ENCODE measurements at places on chromosomes 2 and 18. TPM values are rescaled to one million over a fixed set of nuclear protein-coding genes. Genes with fewer than 3 reads are reported as not detected.
A peak's percentile ranks its signal among the peaks of the same experiment; 100 is the strongest.

- no peak overlapping the region for H3K27ac ChIP-seq
- no peaks in the 10 kb centered on the region for H3K27me3 ChIP-seq
- H3K4me1 ChIP-seq: no peaks in the 10 kb centered on the region
These were observed 13.6 kb upstream of the CYP27C1 start for GRCh38 chr2:127233710-127234109.

GRCh38 chr2:48482313-48482712 lies 47.6 kb upstream of the STON1 start:
- no peak for DNase-seq
- peaks cover 18% of the 10 kb centered on the region for H3K36me3 ChIP-seq
- no peak overlapping the region for H3K4me3 ChIP-seq

DNA sequence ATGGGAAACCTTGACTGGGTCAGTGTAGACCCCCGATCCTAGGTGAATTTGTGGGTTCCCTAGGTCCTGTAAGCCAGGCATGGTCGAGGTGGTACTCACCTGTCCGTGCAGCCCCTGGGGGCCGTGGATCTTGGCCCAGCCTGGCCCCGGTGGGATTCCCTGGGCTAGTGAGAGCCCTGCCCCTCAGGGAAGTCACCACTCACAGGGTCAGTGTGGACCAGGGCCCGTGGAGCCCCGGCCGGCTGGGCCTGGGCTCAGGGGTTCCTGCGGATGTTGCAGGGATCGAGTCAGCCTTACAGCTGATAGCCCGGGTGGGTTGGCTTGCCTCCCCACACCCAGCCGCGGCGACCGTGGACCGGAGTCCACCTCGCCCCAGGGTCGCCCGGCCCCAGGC lies 528 bp downstream of the ATG9A start:
- peaks cover 17% of the 10 kb centered on the region for H3K4me1 ChIP-seq
- no peak for DNase-seq
- no peaks in the 10 kb centered on the region for H3K27me3 ChIP-seq
- peaks cover 7% of the 10 kb centered on the region for H3K36me3 ChIP-seq

DNA sequence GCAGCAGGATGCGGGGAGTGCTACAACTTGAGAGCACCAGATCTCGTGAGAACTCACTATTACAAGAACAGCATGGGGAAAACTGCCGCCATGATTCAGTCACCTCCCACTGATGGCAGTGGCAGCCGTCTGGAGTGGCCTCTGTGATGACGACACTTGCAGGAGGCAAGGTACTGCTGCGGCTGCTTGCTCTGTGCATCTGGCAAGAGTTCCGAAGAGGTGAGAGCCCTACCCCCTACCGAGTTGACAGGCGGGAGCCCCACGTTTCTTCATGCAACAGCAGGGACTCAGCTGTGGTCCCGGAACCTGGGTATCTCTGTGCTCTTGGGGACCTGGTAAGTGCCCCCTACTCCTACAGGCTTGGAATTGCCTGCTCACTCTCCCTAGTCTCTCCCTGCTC lies 1672.7 kb upstream of the TMEFF2 start:
- peak; percentile 4 for DNase-seq
- H3K27ac ChIP-seq: no peak overlapping the region
- H3K27me3 ChIP-seq: no peaks in the 10 kb centered on the region

- no peak overlapping the region for H3K27ac ChIP-seq
- DNase-seq: no peak
- H3K27me3 ChIP-seq: no peaks in the 10 kb centered on the region
- no peak overlapping the region for H3K4me3 ChIP-seq
These were observed 28.6 kb downstream of the LRRC30 start for GRCh38 chr18:7259475-7259874.

DNA sequence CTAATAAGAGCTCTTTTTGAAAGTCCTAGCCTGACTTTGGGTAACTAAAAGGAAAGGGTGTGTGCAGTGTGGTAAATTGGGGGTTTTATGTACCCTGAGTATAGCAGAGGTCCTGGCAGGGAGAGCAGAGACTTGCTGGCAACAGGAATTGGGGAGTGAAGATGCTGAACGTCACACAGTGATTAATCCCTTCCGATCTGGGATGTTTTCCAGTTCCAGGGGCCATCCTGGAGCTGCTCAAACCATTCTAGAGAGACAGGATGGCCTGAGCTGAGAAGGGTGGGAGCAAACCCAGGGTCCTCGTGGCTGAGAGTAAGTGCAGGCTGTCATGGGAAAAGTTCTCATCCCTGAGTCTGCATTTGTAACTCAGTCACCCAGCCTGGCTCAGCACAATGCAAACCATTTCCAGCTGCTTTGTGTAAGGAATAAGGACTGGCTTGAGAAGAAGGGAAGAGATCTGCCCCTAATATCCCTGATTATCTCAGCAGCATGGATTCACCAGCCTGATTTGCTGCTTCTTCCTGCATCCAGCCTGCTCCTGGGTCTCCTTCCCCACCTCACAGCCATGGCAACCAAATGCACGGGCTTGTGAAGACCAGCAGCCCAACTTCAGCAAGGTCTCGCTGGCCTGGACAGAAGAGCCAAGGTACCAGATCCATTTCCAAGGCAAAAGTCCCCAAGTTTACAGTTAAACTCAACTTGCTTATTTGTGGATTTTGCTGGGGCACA lies 47.1 kb upstream of the CELF4 start:
- no peaks in the 10 kb centered on the region for H3K4me1 ChIP-seq
- H3K4me3 ChIP-seq: no peak overlapping the region

GRCh38 chr2:31138037-31138962 lies at the start of gene GALNT14:
TSS of gene GALNT14 (minus strand) at chr2:31138440. CDS start at chr2:31138086, 354 bp downstream.
- peak; percentile 77 for DNase-seq
- peaks cover 15% of the 10 kb centered on the region for H3K4me1 ChIP-seq
- no peaks in the 10 kb centered on the region for H3K36me3 ChIP-seq
- H3K4me3 ChIP-seq: peak within 1 kb of the TSS; percentile 58
- H3K27me3 ChIP-seq: peaks cover 11% of the 10 kb centered on the region

- no peaks in the 10 kb centered on the region for H3K4me1 ChIP-seq
- H3K36me3 ChIP-seq: no peaks in the 10 kb centered on the region
- H3K27ac ChIP-seq: no peak overlapping the region
- no peak overlapping the region for H3K4me3 ChIP-seq
- no peaks in the 10 kb centered on the region for H3K27me3 ChIP-seq
These were observed 197.9 kb downstream of the DSEL start for GRCh38 chr18:67318651-67319050.

- H3K4me3 ChIP-seq: no peak overlapping the region
- DNase-seq: no peak
- H3K36me3 ChIP-seq: no peaks in the 10 kb centered on the region
- no peak overlapping the region for H3K27ac ChIP-seq
- H3K4me1 ChIP-seq: peaks cover 59% of the 10 kb centered on the region
These were observed 3.5 kb upstream of the IL1B start for GRCh38 chr2:112840068-112840445.

DNA sequence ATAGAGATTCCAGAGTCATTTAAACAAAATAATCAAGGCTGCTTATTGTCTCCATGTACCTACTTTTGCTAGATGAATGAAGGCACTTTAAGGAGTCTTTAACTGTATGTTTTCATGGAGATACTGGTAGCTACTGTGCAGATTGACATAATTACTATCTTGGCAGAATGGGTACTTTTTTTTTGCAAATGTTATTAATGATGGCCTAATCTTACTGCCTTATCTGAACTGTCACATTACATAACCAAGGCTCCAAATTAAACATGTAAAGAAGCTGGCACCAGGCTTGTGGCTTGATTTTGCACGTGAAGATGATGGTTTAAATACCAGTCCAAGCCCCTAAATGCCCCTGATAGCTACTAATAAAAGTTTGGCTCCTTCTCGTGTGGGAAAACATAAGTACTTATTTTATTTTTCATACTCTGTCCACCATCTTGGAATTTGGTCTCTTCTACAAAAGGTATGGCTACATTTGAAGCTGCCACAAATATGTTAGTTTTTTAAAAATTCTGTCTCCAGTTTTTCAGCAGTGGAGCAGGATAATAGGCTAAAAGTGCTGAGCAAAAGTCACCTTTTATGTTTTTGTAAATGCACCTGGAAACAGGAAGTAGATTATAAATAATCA lies 4.1 kb downstream of the TRIB2 start:
- DNase-seq: no peak
- no peaks in the 10 kb centered on the region for H3K27me3 ChIP-seq
- H3K4me1 ChIP-seq: peaks cover 45% of the 10 kb centered on the region
- peak overlapping the region; percentile 99 for H3K4me3 ChIP-seq

GRCh38 chr2:30293303-30293921 lies 62.1 kb downstream of the LBH start:
- DNase-seq: peak; percentile 56
- H3K27ac ChIP-seq: peak overlapping the region; percentile 50

GRCh38 chr2:229714080-229714735 lies at the start of gene DNER:
TSS of gene DNER (minus strand) at chr2:229714555. CDS start at chr2:229714423, 132 bp downstream.
- peak within 1 kb of the TSS; percentile 43 for H3K4me3 ChIP-seq
- H3K27ac ChIP-seq: no peak within 1 kb of the TSS
- H3K4me1 ChIP-seq: peaks cover 25% of the 10 kb centered on the region
- peak; percentile 51 for DNase-seq
- no peaks in the 10 kb centered on the region for H3K27me3 ChIP-seq

- no peak overlapping the region for H3K4me3 ChIP-seq
- DNase-seq: peak; percentile 69
- H3K4me1 ChIP-seq: peaks cover 29% of the 10 kb centered on the region
- H3K27me3 ChIP-seq: no peaks in the 10 kb centered on the region
- no peaks in the 10 kb centered on the region for H3K36me3 ChIP-seq
These were observed 137.1 kb downstream of the ZEB2 start for GRCh38 chr2:144382849-144383248.

GRCh38 chr18:33745151-33745795 lies 167.3 kb downstream of the ASXL3 start:
- H3K36me3 ChIP-seq: no peaks in the 10 kb centered on the region
- no peaks in the 10 kb centered on the region for H3K4me1 ChIP-seq
- no peak overlapping the region for H3K4me3 ChIP-seq

SLC23A3 gene
- total RNA-seq: 16.6 TPM

DNA sequence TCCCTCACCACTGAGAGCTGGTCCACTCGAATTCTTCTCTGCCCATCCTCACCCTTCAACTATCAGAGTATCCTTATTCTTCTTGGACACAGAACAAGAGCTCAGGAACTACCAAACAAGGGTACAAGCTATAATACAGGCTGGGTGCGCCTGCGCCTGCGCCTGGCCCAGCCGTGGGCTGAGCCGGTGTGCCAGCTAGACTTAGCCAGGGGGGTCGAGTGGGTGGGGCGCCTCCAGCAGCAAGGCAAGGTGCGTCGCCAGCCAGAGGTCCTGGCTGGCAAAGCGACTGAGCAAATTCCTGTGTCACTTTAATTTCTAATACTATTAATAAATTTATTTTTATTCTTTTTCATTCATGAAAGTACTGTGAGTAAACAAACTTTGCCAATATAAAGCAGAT lies 1072.6 kb upstream of the PIK3C3 start:
- DNase-seq: no peak
- H3K36me3 ChIP-seq: no peaks in the 10 kb centered on the region
- no peak overlapping the region for H3K27ac ChIP-seq
- H3K4me1 ChIP-seq: no peaks in the 10 kb centered on the region
- H3K27me3 ChIP-seq: no peaks in the 10 kb centered on the region
- no peak overlapping the region for H3K4me3 ChIP-seq

GRCh38 chr18:34729740-34730355 lies 19.8 kb downstream of the DTNA start:
- no peaks in the 10 kb centered on the region for H3K27me3 ChIP-seq
- H3K4me1 ChIP-seq: no peaks in the 10 kb centered on the region
- H3K36me3 ChIP-seq: no peaks in the 10 kb centered on the region
- no peak for DNase-seq

MYO5B gene
- 0.30 TPM for total RNA-seq

- no peaks in the 10 kb centered on the region for H3K36me3 ChIP-seq
- H3K27me3 ChIP-seq: no peaks in the 10 kb centered on the region
- no peaks in the 10 kb centered on the region for H3K4me1 ChIP-seq
- H3K27ac ChIP-seq: no peak overlapping the region
- H3K4me3 ChIP-seq: no peak overlapping the region
These were observed 1337.6 kb upstream of the SLC39A10 start for GRCh38 chr2:194319222-194319992.

DNA sequence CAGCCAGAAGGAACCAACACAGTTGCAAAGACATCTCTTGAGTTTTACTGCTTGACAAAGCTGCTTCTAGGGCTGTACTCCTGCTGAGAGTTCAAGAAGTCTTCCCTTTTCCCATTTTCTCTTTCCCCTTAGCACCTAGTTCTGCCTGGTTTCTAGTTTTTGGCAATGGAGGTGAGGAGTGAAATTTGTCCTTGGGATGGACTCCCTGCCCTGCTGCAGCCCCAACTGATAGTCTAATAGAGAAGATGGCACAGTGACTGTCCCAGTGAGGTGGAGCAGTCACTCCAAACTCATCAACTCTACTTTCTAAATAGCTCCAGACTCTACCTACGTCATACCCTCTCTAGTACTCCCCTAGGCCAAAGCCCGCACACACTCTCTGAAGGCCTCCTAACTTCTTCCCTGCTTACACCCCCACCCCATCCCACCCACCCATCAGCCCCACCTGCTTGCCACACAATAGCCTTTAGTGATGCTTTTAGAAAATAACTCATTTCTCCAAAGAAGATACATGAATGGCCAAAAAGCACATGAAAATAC lies 164.4 kb downstream of the DDX1 start:
- H3K4me3 ChIP-seq: no peak overlapping the region
- no peaks in the 10 kb centered on the region for H3K27me3 ChIP-seq
- no peak overlapping the region for H3K27ac ChIP-seq
- DNase-seq: no peak
- H3K4me1 ChIP-seq: no peaks in the 10 kb centered on the region
- H3K36me3 ChIP-seq: no peaks in the 10 kb centered on the region

- no peak overlapping the region for H3K27ac ChIP-seq
- no peak overlapping the region for H3K4me3 ChIP-seq
- no peaks in the 10 kb centered on the region for H3K27me3 ChIP-seq
- no peak for DNase-seq
These were observed 60.1 kb downstream of the FMNL2 start for GRCh38 chr2:152395103-152395502.

TMEM17 gene
- not detected for total RNA-seq

DNA sequence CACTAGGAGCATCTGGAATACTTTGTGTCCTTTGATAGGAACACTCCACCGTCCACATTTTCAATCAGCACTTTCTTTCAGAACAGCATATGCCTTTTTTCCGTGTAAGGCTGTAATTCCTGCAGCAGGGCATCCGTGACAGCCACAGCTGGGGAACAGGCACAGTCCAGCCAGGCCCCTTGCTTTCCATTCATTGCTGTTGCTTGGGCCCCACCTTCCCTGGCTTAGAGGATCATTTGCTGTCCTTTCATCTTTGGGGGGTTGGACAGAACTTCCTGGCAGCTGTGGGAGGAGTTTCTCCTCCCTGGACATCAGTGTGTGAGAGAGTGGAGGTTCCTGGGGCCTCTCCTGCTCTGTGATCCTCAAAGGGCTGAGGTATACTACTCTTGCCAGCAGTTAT lies 49.7 kb upstream of the ITM2C start:
- no peaks in the 10 kb centered on the region for H3K4me1 ChIP-seq
- no peak overlapping the region for H3K4me3 ChIP-seq
- H3K27me3 ChIP-seq: no peaks in the 10 kb centered on the region
- no peak for DNase-seq
- H3K27ac ChIP-seq: no peak overlapping the region

GRCh38 chr2:38719706-38720105 lies 31.5 kb downstream of the SRSF7 start:
- H3K4me1 ChIP-seq: peaks cover 11% of the 10 kb centered on the region
- no peak overlapping the region for H3K27ac ChIP-seq
- H3K27me3 ChIP-seq: no peaks in the 10 kb centered on the region
- H3K36me3 ChIP-seq: peaks cover 5% of the 10 kb centered on the region

Measured in B cell (primary cell).